ENCODE measurements at places on chromosomes 5 and 9.

- DNase-seq, result no peak
These were observed 163.1 kb downstream of the ESM1 start for GRCh38 chr5:54822324-54822687.

GRCh38 chr5:60529001-60529400 is 171.0 kb downstream of the DEPDC1B start:
- DNase-seq, result no peak

GRCh38 chr9:5712651-5713390 is 83.9 kb downstream of the RIC1 start:
- DNase-seq, result no peak

DNA sequence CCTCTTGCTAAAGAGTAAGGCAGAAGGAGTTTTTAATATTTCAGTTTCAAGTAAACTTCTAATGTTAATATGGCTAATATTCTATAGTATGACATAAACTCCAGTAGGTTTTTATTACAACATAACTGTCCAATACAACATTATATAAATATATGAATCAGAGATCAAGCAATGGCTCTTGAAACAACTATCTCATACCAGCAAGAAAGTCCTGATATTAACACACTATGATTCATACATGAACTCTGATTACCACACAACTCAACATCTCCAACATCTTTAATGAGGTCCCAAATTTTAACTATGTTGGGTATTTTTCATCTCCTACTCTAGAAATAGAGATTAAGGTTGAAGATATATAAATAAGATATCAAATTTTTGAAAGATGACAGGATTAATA is 878.3 kb downstream of the TLE1 start:
- no peak for DNase-seq

DNA sequence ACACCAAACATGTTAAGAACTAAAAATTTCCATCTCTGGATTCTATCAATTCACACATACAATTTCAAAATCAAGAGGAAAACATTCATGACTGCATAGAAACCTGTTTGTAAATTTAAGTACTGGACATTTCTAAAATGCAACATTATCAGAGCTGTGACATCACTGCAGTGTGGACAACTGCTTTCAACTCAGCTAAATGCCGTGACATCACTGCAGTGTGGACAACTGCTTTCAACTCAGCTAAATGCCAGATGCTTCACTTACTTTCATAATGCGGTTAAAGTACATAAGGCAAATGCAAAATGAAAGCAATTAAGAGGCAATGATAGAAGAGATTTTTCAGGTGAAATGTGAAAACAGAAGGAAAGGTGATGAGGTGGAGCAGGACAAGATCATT is 161.5 kb downstream of the ARL15 start:
- DNase-seq, result no peak

DNA sequence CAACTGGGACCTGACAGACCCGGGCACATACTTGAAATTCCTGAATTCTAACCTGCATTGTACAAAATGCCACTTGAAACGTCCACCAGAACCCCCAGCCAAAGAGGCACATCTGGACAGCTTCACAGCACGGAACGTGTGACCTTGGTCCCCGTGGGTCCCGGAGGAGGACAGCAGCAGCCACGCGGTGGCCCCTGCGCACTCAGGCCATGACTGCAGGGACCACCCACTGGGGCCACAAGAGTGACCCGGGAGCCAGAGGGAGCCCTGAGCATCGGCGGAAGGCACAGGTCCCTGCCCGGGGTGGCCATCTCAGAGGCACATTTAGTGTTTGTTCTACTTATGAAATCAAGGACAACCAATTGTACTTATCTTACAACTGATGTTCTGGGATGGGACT is 2.1 kb upstream of the SNAPC4 start:
- no peak for DNase-seq

DNA sequence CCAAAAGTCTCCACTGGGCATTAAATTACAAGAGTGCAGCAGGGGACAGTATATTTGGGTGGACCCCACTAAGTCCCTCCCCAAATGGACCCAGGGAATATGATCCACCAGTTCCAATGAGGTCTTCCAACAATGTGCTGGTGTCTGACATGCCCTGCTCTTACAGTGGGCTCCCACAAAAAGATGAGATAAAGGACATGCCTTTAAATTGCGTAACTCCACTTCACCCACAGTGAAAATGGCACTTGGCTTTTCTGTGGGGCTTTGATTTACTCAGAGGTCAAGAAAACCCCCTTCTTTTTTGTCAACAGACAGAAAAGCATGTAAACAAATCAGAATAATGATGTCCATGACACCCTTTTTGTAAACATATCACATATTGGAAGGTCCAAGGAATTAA is 336.5 kb downstream of the EBF1 start:
- DNase-seq, result no peak

- DNase-seq, result no peak
These were observed 26.6 kb upstream of the OBP2B start for GRCh38 chr9:133235549-133236222.

GRCh38 chr9:133952598-133953550 is 39.2 kb downstream of the VAV2 start:
- no peak for DNase-seq

DNA sequence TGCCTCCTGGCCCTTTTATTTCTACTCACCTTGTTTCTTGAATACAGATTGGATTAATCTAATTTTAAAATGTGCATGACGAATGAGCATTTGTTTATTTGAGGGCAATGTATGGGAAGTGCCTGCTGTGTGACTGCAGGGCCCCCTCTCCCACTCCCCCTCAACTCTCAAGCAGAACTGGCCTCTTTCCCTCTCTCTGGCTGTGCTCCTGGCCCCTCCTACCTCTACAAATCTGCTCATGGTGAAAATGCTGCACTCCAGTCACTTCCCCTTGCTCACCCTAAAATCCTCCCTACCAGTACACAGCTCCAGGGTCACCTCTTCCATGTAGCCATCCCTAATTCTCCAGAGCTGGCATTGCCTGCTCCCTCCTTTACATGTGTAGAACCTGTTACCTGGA is 17.2 kb upstream of the NDST1 start:
- DNase-seq, result no peak

DNA sequence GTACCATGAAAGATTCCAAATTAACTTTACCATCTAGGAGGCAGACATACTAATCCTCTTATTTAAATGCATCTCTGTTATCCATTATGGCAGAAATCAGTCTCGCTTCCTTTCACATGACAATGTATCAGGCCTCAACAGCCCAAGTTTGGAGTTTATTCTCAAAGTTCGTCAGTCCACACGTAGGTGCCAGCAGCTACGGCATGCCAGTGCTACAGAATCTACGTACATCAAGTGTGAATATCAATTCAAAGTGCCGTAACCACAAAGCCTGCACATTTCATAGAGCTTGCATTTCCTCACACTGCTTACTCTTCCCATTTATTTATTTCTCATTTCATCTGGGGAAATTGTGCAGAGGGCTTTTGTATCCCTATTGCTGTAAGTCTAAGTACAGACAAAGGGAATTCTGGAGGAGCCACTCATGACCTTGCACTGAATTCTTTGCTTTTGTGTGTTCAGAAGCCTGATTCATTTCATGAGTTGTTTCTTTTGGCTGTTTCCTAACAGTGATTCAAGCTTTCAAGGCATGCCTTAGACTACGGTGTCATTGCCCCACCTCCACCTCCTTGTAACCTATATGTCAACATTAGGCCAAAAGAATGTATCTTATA is 10.0 kb downstream of the ENC1 start:
- DNase-seq, result no peak

GRCh38 chr5:66710557-66711088 is 114.4 kb downstream of the MAST4 start:
- DNase-seq, result no peak

GRCh38 chr9:84271531-84271900 is 69.0 kb downstream of the SLC28A3 start:
- DNase-seq, result no peak

DNA sequence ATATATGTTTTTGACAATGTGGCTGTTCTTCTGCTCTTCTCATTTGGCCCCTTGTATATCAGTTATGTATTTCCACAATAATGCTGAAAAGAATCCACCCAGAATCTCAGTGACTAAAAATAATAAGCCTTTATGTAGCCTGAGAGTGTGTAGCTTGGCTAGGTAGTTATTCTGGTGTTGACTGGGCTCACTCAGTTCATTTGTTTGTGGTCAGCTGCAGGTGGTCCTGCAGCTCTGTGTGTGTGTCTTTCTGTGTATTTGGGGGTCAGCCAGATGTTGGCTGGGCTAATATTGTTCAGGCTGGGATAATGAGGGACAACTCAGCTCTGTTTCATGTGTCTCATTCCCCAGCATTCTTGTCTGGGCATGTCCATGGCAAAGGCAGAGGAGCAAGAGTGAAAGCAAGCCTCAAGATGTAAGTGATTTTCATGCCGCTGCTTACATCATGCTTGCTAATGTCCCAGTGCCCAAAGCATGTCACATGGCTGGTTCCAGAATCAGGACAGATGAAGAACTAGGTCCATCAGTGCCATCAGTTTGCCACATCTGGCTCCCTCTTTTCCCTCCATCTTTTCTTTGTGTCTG is 162.8 kb downstream of the KCTD16 start:
- DNase-seq, result no peak

DNA sequence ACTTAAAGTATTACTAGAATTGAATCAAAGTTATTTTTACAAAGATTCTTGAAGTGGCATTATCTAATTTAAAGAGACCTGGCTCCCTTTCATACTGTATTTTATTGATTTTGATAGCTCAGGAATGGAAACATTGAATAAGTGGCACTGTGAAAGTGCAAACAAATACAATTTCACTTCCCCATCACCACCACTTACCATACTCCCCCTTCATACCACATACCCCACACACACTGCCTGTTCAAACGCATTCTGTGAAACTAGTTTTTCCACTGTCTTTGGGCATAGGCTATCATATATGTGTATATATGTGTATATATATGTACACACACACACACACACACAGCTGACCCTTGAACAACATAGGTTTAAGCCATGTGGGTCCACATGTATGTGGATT is 62.1 kb upstream of the ATG10 start:
- no peak for DNase-seq

Measured in activated naive CD8-positive, alpha-beta T cell treated with anti-CD3 and anti-CD28 coated beads, Interleukin-2, amount 50 U/mL, for 16 hours (primary cell).